ENCODE measurements at places on chromosomes 6 and 20. TPM values are rescaled to one million over a fixed set of nuclear protein-coding genes. Genes with fewer than 3 reads are reported as not detected.

GRCh38 chr6:51678905-51679620 lies 408.4 kb downstream of the PKHD1 start:
- no peak for DNase-seq

GRCh38 chr6:71810880-71811279 lies 75.5 kb upstream of the RIMS1 start:
- no peak for DNase-seq

- peak; percentile 14 for DNase-seq
Observed at GRCh38 chr6:130293800-130294199, 71.0 kb upstream of the SAMD3 start.

- DNase-seq, result no peak
Observed at GRCh38 chr20:56691325-56691998, 62.4 kb downstream of the TFAP2C start.

- no peak for DNase-seq
Observed at GRCh38 chr6:162999575-163000285, 272.0 kb downstream of the PACRG start.

GRCh38 chr6:20148433-20148832 lies 63.8 kb downstream of the MBOAT1 start:
- peak; percentile 2 for DNase-seq

GRCh38 chr6:66522864-66523263 lies 815.8 kb upstream of the EYS start:
- no peak for DNase-seq

- no peak for DNase-seq
Observed at GRCh38 chr6:104240865-104241264, 618.9 kb downstream of the HACE1 start.

DNA sequence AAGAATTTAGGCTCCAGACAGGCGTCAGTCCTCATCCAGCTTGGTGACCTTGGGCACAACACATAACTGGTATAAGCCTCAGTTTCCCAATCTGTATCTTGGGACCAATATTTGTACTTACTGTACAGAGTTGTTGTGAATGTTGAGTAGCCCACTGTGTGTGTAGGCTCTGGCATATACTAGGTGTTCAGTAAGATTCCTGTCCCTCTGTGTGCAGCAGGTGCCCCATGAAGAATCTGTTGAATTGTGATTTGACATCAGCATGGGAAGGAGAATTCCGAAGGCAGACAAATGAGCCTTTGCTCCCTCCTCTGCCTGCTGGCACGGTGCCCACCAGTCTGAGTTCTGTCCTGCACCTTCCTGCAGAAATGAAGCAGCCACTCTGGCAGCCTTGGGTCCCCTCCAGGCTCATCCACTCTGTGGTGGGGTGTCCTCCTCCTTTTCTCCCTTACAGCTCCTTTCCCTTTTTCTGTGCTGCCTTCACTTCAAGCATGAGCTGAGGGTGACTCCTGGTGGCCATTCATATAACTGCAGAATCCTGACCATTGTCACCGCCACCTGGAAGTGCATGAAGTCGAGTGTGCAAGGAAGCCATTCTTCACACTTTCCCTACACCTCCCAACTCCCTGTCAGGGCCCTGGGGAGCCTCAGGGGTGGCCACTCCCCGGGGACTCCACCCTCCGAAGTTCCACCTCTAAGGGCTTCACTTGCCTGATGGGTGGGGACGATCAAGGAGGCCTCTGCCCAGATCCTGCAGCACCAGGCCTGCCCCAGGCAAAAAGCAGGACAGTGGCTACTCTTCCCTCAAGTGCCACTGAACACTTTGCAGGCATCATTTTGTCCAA lies 48.2 kb downstream of the MRPL14 start:
- DNase-seq, result peak; percentile 82

GRCh38 chr20:5309971-5310370 lies 6.8 kb downstream of the PROKR2 start:
- DNase-seq, result no peak

DNA sequence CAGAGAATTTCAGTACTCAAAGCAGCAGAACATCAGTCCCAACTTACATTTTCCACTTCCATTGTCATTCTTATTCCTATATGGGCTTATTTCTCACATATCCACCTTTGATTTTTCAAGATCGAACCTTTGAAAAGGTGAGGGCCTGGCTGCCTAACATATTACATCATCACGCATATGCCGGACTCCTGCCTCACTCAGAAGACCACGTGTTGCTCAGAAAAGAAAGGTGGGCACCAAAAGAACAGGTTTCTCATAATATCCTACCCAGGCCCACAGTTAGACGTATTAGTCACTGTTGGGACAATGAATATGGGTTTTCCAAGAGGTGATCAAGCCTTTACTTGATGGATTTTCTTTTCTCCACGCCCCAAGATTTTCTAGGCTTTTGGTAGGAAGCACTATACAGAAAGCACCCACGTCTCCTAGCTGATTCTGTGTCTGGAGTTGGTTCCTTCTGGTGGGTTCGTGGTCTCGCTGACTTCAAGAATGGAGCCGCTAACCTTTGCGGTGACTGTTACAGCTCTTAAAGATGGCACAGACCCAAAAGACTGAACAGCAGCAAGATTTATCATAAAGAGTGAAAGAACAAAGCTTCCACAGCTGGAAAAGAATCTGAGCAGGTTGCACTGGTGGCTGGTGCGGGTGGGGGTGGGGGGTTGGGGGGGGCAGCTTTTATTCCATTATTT lies 168.9 kb downstream of the ATXN1 start:
- DNase-seq, result no peak

TGM2 gene
- 10.4 TPM for polyA plus RNA-seq

MYH7B gene
- 165 TPM for polyA plus RNA-seq

KIFC1 gene
- 31.1 TPM for polyA plus RNA-seq

EYS gene
- 0.46 TPM for polyA plus RNA-seq

NAPB gene
- polyA plus RNA-seq, result 8.1 TPM

OR12D3 gene
- not detected for polyA plus RNA-seq
